GM23338 (cell line): ENCODE measurements at places on chromosomes 11 and 22. TPM values are rescaled to one million over a fixed set of nuclear protein-coding genes. Genes with fewer than 3 reads are reported as not detected.
A peak's percentile ranks its signal among the peaks of the same experiment; 100 is the strongest.

DNA sequence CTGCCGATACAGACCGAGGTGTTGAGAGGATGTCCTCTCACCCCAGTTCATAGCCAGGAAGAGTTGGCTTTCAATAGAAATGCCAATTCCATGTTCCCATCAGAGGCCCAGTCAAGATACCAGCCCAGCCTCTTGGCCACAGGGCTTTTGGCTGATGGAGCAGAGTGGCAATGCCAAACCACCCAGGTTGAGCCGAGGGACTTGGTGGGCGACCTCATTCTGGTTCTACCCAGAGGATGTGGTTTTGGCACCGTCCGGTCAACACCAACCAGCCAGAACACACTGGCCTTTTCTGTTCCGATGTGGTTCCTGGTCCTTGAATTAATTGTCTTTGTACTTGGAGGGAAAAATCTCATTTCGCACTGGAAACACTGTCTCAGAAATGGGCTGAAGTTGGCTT lies 60.5 kb downstream of the COMMD9 start:
- no peak overlapping the region for H3K4me3 ChIP-seq
- H3K36me3 ChIP-seq, result no peaks in the 10 kb centered on the region
- no peak overlapping the region for H3K27ac ChIP-seq

GRCh38 chr22:19715188-19715930 lies 1.1 kb downstream of the SEPTIN5 start:
- no peak overlapping the region for H3K27ac ChIP-seq
- no peak for DNase-seq
- H3K4me3 ChIP-seq, result peak overlapping the region; percentile 61
- peaks cover 4% of the 10 kb centered on the region; the same call in 1 of the 2 replicates for H3K4me1 ChIP-seq
- H3K27me3 ChIP-seq, result peaks cover 70% of the 10 kb centered on the region

Gene SLC6A5
- not detected in 2 replicates for total RNA-seq

GRCh38 chr22:47164514-47165337 lies 402.3 kb downstream of the TBC1D22A start:
- no peak overlapping the region for H3K4me3 ChIP-seq
- DNase-seq, result no peak
- no peaks in the 10 kb centered on the region for H3K27me3 ChIP-seq
- H3K27ac ChIP-seq, result no peak overlapping the region
- peaks cover 3% of the 10 kb centered on the region; the same call in 1 of the 2 replicates for H3K36me3 ChIP-seq
- no peaks in the 10 kb centered on the region for H3K4me1 ChIP-seq

DNA sequence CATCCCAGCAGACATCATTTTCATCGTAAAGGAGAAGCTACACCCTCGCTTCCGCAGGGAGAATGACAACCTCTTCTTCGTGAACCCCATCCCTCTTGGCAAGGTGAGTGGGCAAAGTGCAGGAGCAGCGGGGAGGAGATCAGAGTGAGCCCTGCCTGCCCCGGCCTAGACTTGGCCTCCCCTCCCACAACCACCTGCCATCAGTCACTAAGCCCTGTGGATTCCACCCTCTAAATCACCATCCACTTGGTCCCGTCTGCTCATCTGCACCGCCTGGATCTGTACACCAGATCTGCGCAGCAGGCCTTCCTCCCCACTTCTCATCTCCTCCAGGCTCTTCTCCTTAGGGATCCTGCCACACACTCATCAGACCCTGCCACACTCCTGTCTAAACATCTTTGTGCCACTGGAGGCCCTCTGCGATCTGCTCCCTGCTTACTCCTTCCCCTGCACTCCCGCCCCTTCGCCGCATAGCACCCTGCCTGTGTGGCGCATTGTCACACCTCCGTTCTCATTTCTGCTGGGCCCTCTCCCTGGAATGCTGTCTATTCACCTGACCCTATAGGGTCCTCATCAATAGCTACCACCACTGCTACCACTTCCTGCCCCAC lies 14.2 kb downstream of the UCP2 start:
- peaks cover 4% of the 10 kb centered on the region; the same call in 1 of the 2 replicates for H3K4me1 ChIP-seq
- H3K36me3 ChIP-seq, result no peaks in the 10 kb centered on the region
- no peak for DNase-seq
- H3K27me3 ChIP-seq, result no peaks in the 10 kb centered on the region

Gene SLC1A2
- total RNA-seq, result 1.7 and 2.8 TPM in 2 replicates

GRCh38 chr11:44784436-44784760 lies 57.6 kb downstream of the TSPAN18 start:
- DNase-seq, result no peak
- H3K4me3 ChIP-seq, result no peak overlapping the region
- H3K27me3 ChIP-seq, result no peaks in the 10 kb centered on the region

DNA sequence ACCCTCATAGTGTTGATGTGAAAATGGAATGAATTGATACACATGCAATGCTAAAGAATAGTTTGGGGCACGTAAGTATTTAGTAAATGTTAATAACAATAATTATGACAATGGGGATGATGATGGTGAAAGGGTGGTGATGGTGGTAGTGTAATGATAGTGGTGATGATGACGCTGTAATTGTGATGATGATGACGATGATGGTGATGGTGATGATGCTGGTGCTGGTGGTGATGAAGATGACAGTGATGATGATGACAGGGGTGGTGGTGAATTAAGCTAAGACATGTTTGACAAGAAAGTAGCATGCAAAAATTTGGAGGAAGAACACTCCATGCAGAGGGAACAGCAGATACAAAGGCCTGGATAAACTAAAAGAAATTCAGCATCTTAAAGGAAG lies 364.4 kb upstream of the API5 start:
- H3K27me3 ChIP-seq, result no peaks in the 10 kb centered on the region
- no peak for DNase-seq
- no peak overlapping the region for H3K4me3 ChIP-seq
